Stimulated activated CD4-positive, alpha-beta T cell treated with anti-CD3 and anti-CD28 coated beads, Interleukin-1b, Interleukin-23, amount 100 ng/mL, for 48 hours (primary cell): ENCODE measurements at places on chromosomes 16 and 17.

- DNase-seq = no peak
Observed at GRCh38 chr16:8713635-8714172, 39.3 kb downstream of the ABAT start.

DNA sequence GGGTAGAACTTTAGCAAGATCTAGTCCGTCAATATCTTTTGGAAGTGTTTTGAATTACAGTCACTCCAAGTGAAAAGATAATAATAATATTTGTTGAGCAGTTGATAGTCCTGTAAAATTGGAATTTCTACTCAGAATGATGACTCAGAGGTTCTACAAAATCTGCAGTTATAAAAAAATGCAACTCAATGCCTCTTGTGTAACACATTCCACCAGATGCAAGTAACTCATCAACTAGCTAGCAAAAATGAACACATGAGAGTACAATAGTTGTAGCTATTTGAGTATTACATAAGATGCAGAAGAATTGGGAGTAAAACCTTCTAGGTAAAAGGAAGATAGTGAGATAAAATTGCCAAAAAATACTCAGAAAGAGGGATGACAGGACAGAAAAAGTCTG, 177.2 kb downstream of the CDH8 start:
- DNase-seq = no peak

DNA sequence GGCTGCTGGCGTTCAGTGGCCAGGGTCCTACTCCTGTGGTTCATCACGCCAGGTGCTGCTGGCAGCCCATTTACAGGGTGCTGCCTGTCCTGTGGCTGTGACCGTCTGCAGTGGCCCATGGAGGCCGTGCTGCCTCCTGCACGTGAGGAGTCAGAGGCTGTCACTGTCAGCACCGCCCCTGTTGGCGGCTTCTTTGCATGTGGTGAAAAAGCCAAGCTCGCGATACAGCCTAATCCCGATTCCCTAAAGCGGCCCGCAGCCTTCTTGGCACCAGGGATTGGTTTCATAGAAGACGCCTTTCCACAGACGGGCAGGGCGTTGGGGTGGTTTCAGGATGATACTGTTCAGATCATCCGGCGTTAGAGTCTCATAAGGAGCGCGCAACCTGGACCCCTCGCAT, 35.3 kb downstream of the RAB11FIP3 start:
- no peak for DNase-seq

DNA sequence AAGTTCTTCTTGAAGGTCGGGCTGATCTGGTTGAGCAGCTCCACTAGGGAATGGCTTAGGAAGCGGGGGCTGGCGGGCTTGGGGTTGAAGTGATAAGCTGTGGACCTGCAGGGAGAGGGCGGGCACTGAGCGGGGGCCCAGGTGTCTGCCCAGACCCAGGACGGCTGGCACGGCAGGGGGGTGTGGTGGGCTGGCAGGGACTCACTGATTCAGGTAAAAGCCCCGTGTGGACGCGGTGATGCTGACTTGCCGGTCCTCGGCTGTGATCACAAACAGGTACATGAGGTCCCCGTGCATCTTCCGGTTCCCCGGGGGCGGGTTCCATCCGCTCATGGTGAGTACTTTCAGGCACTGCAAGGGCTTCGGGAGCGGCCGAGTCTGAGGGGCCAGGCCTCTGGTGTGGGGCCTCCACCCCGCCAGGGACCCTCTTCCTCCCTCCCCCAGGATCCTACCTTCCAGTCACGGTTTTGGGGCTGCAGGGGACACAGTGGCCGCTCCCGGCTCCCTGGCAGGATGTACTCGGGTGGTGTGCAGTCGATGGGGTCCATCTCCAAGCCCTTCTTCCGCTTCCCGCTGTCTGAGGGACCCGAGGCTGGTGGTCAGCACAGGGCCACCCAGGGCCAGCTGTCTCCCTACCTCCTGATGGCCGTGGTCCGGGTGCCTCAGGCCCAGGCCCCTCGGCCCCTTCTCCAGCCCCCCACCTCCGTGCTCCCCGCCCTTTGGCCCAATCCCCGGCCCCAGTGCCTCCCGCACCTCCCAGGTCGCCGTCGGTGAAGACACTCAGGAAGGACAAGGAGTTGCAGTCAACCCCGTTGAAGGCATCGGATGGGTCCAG, 10.2 kb downstream of the CLUH start:
- DNase-seq = no peak

DNA sequence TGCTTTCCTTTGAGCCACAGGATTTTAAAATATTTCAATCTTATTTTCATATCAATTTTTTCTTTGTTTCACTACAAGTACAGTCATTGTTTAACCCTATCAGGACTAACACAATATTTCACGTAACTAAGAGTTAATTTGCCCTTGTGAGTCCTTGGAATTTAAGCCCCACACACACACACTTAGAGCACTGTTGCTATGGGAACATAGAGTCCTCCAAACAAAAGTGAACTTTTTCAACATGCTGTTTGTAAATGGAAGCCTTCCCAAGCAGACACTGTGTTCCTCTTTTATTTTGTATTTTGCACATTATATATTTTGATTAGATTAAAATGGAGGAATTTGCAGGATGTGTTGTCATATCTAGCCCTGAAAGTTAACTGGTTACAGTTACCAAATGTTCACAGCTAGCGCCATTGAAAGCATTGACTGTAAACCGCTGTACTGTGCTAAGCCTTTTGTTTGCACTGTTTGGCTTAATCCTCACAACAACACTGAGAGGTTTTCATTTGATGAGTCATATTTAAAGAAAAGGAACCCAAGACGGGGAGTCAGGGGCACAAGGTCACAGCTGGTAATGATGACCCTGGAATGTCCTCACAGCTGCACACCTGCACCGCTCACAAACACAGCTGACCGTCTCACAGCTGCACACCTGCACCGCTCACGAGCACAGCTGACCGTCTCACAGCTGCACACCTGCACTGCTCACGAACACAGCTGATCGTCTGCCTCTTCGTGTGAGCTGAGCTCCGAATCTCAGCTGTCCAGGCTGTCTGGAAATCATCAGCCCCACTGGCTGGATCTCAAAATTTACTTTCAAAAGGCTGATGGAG, 6.3 kb downstream of the HSBP1 start:
- no peak for DNase-seq
